ENCODE measurements at places on chromosomes 7 and 10.

GRCh38 chr10:83248106-83248631 lies 891.1 kb upstream of the GHITM start:
- no peak overlapping the region for H3K27ac ChIP-seq
- no peak overlapping the region for H3K4me3 ChIP-seq
- H3K4me1 ChIP-seq: no peaks in the 10 kb centered on the region
- H3K27me3 ChIP-seq: no peaks in the 10 kb centered on the region
- no peaks in the 10 kb centered on the region for H3K36me3 ChIP-seq
- no peak for DNase-seq

- peaks cover 30% of the 10 kb centered on the region for H3K4me1 ChIP-seq
- no peak overlapping the region for H3K27ac ChIP-seq
- no peaks in the 10 kb centered on the region for H3K27me3 ChIP-seq
- no peak overlapping the region for H3K4me3 ChIP-seq
- no peak for DNase-seq
- no peaks in the 10 kb centered on the region for H3K36me3 ChIP-seq
Observed at GRCh38 chr7:115009139-115009538, 87.2 kb downstream of the MDFIC start.

DNA sequence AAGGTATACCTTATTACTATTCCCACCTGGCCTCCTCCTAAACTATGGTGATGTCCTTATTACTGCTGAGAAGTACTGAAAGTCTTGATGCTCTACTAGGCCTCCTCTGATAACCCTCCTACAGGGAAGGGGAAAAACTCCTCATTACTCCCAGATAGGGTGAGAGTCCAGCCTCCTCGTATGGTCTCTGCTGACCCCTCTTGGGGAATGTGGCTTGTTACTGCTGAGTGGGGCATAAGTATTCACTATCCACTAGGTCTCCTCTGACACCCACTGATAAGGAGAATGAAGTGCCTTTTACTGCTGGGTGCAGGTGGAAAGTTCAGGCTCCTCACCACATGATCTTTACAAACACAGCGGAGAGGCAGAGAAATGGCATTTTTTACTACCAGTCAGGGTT lies 222.9 kb downstream of the CHRM2 start:
- H3K4me1 ChIP-seq: no peaks in the 10 kb centered on the region
- no peak overlapping the region for H3K4me3 ChIP-seq
- H3K27ac ChIP-seq: no peak overlapping the region
- DNase-seq: no peak
- no peaks in the 10 kb centered on the region for H3K36me3 ChIP-seq

DNA sequence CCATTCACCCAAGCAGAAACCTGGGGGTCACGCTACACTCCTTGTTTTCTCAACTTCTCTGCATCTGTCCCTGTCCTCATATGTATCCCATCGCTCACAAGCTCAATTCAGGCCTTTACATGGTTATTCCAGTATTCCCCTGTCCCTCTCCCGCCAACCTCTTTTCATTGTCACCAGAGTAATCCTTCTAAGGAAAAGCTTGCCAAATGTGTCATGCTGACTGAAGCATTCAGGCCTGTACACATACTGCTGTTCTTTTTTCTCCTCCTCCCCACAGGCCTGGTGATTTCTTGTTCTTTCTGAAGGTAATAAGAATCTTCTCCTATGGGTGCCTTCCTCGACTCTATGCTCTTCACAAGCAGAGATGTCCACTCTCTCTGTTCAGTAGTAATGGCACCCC lies 282.2 kb downstream of the PHTF2 start:
- H3K27me3 ChIP-seq: no peaks in the 10 kb centered on the region
- H3K4me3 ChIP-seq: no peak overlapping the region
- no peak for DNase-seq
- H3K27ac ChIP-seq: no peak overlapping the region
- H3K36me3 ChIP-seq: no peaks in the 10 kb centered on the region
- H3K4me1 ChIP-seq: no peaks in the 10 kb centered on the region

GRCh38 chr7:26782501-26782900 lies 81.9 kb downstream of the SKAP2 start:
- no peaks in the 10 kb centered on the region for H3K27me3 ChIP-seq
- no peak overlapping the region for H3K27ac ChIP-seq
- H3K4me3 ChIP-seq: no peak overlapping the region
- H3K36me3 ChIP-seq: no peaks in the 10 kb centered on the region
- no peaks in the 10 kb centered on the region for H3K4me1 ChIP-seq

- H3K27ac ChIP-seq: peak overlapping the region; percentile 98
- peaks cover 67% of the 10 kb centered on the region for H3K4me1 ChIP-seq
- peak overlapping the region; percentile 78 for H3K4me3 ChIP-seq
Observed at GRCh38 chr10:125156739-125157480, 3.5 kb downstream of the CTBP2 start.

DNA sequence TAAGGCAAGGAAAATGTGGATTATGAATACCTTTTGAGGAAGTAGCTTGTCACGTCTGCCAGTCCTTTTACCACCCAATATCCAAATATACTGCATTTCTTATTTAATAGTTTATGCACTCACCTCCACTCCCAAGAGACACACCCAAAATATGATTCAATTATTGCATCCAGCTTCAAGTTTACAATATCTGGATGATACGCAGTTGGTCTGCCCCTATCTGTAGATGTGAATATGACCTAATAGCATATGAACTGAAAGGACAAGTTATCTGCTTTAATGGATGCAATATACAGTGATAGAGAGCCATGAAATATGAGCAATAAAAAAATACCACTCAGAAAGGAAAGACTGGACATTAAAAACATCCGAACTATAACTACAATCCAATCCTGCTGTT lies 159.4 kb upstream of the MAGI2 start:
- no peak for DNase-seq
- H3K27me3 ChIP-seq: no peaks in the 10 kb centered on the region
- no peaks in the 10 kb centered on the region for H3K36me3 ChIP-seq
- H3K4me3 ChIP-seq: no peak overlapping the region
- no peaks in the 10 kb centered on the region for H3K4me1 ChIP-seq
- H3K27ac ChIP-seq: no peak overlapping the region

GRCh38 chr7:84025332-84025927 lies 169.2 kb downstream of the SEMA3A start:
- H3K4me3 ChIP-seq: no peak overlapping the region
- no peak overlapping the region for H3K27ac ChIP-seq
- H3K36me3 ChIP-seq: no peaks in the 10 kb centered on the region
- no peak for DNase-seq
- H3K27me3 ChIP-seq: no peaks in the 10 kb centered on the region
- H3K4me1 ChIP-seq: no peaks in the 10 kb centered on the region

DNA sequence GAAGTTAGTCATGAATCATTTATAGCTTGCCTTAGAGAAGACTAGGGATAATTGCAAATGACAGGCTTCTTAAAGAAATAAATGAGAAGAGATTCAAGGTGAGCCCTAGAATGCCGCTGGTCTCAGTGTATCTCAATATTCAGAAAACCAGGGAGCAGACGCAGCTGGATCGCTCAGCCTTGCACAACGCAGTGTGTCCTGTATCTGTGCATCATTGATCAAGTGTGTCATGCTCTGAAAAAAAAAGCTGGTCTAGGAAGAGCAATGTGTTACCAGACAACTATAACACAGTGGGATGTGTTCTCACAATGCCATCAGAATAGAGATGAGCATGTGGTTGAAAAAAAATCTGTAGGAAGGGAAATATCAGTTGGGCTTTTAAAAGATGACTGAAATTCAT lies 230.1 kb downstream of the CALN1 start:
- no peak overlapping the region for H3K27ac ChIP-seq
- DNase-seq: no peak
- no peak overlapping the region for H3K4me3 ChIP-seq
- H3K4me1 ChIP-seq: no peaks in the 10 kb centered on the region
- no peaks in the 10 kb centered on the region for H3K27me3 ChIP-seq
- H3K36me3 ChIP-seq: no peaks in the 10 kb centered on the region

GRCh38 chr10:119268428-119268827 lies 61.1 kb downstream of the GRK5 start:
- peaks cover 51% of the 10 kb centered on the region for H3K4me1 ChIP-seq
- no peaks in the 10 kb centered on the region for H3K27me3 ChIP-seq
- no peak for DNase-seq

- no peaks in the 10 kb centered on the region for H3K4me1 ChIP-seq
- no peak overlapping the region for H3K4me3 ChIP-seq
- H3K27me3 ChIP-seq: no peaks in the 10 kb centered on the region
- no peak for DNase-seq
- no peaks in the 10 kb centered on the region for H3K36me3 ChIP-seq
Observed at GRCh38 chr10:131960631-131961046, 21.1 kb downstream of the BNIP3 start.

DNA sequence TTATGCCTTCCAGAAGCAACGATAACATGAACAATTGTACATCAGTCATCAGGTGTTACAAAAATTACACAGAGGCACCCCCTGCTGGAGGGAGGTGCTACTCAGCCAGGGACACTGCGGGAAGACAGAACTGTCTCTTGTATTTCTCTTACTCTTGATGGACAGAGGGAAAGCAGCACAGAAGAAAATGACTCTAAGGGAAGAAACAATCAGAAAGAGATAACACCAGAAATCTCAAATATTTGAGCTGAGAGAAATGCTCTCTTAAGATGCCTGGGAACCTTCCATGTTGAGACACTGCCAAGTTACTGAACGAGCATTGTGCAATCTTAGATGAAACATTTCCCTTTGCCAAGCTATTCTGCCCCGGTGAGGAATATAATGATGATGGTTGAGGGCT lies 227.6 kb upstream of the NPSR1 start:
- H3K36me3 ChIP-seq: no peaks in the 10 kb centered on the region
- H3K27ac ChIP-seq: no peak overlapping the region
- H3K4me1 ChIP-seq: no peaks in the 10 kb centered on the region
- no peak overlapping the region for H3K4me3 ChIP-seq

- H3K27me3 ChIP-seq: no peaks in the 10 kb centered on the region
- H3K36me3 ChIP-seq: no peaks in the 10 kb centered on the region
- H3K27ac ChIP-seq: no peak overlapping the region
- DNase-seq: no peak
- H3K4me3 ChIP-seq: no peak overlapping the region
- no peaks in the 10 kb centered on the region for H3K4me1 ChIP-seq
Observed at GRCh38 chr10:72794260-72794659, 99.3 kb upstream of the OIT3 start.

DNA sequence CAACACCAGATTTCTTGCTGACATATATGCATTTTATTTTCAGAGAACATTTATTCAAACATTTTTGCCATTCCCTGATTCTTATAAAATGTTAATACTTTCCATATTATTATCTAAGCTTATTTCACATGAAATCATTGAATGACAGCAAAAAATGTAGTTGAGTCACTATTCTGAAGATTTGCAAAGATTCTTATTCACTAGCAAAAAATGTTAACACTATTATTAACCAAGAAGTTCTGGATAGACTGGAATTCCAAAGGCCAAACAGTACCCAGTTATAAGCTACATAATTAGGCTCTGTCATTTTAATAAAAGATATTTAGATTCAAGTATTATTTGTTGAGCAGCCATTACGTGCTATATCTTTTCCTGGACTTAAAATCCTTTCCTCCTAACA lies 4.3 kb downstream of the GSTO2 start:
- DNase-seq: no peak
- peaks cover 13% of the 10 kb centered on the region for H3K4me1 ChIP-seq
- no peak overlapping the region for H3K27ac ChIP-seq

GRCh38 chr7:134602881-134603451 lies 43.7 kb upstream of the BPGM start:
- no peak for DNase-seq
- H3K4me1 ChIP-seq: peaks cover 7% of the 10 kb centered on the region
- H3K36me3 ChIP-seq: no peaks in the 10 kb centered on the region
- no peaks in the 10 kb centered on the region for H3K27me3 ChIP-seq

GRCh38 chr10:26199841-26200240 lies 16.7 kb upstream of the GAD2 start:
- no peak for DNase-seq
- H3K27me3 ChIP-seq: no peaks in the 10 kb centered on the region
- no peaks in the 10 kb centered on the region for H3K4me1 ChIP-seq
- H3K36me3 ChIP-seq: no peaks in the 10 kb centered on the region
- H3K27ac ChIP-seq: no peak overlapping the region

- no peak overlapping the region for H3K27ac ChIP-seq
- peaks cover 25% of the 10 kb centered on the region for H3K4me1 ChIP-seq
- H3K27me3 ChIP-seq: no peaks in the 10 kb centered on the region
- no peak for DNase-seq
- H3K36me3 ChIP-seq: no peaks in the 10 kb centered on the region
- no peak overlapping the region for H3K4me3 ChIP-seq
Observed at GRCh38 chr10:127013691-127014473, 108.7 kb downstream of the DOCK1 start.

DNA sequence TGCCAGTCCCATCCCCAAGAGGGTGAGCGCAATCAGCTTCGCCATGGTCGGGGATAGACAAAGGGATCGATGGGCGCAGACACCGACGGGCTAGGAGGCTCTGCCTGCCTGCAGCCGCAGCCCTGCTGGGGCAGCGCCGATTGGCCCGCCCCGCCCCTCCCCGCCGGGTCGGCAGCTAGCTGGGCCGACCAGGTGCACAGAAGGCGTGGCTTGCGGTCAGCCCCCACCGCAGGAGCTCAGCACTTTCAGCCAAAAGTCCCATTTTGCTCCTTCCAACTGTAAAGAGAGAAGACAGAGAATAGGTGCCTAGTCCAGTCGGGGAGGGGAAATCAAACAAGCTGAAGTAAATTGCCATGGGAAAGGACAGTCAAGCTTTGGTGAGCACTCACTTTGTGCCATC lies at the start of gene PON1:
Gene PON1, minus strand, starts transcription at position 102 of the 400 bp plus-strand sequence. Its CDS starts 57 bp downstream, at position 45.
- no peaks in the 10 kb centered on the region for H3K4me1 ChIP-seq
- no peak for DNase-seq

GRCh38 chr7:47813620-47814260 lies 134.5 kb downstream of the PKD1L1 start:
- no peak overlapping the region for H3K4me3 ChIP-seq
- H3K36me3 ChIP-seq: no peaks in the 10 kb centered on the region
- no peak overlapping the region for H3K27ac ChIP-seq
- no peaks in the 10 kb centered on the region for H3K27me3 ChIP-seq
- H3K4me1 ChIP-seq: no peaks in the 10 kb centered on the region

GRCh38 chr7:25002786-25003185 lies 22.8 kb upstream of the OSBPL3 start:
- H3K4me3 ChIP-seq: no peak overlapping the region
- no peaks in the 10 kb centered on the region for H3K36me3 ChIP-seq
- no peaks in the 10 kb centered on the region for H3K27me3 ChIP-seq
- DNase-seq: no peak
- no peak overlapping the region for H3K27ac ChIP-seq
- H3K4me1 ChIP-seq: no peaks in the 10 kb centered on the region

GRCh38 chr7:122425731-122426130 lies 121.2 kb upstream of the FEZF1 start:
- no peaks in the 10 kb centered on the region for H3K27me3 ChIP-seq
- no peak overlapping the region for H3K4me3 ChIP-seq
- no peak for DNase-seq
- H3K36me3 ChIP-seq: no peaks in the 10 kb centered on the region
- no peak overlapping the region for H3K27ac ChIP-seq
- peaks cover under 1% of the 10 kb centered on the region for H3K4me1 ChIP-seq

- H3K27ac ChIP-seq: no peak overlapping the region
- H3K27me3 ChIP-seq: no peaks in the 10 kb centered on the region
- no peak overlapping the region for H3K4me3 ChIP-seq
- H3K36me3 ChIP-seq: no peaks in the 10 kb centered on the region
Observed at GRCh38 chr7:46606761-46607160, 685.7 kb upstream of the IGFBP3 start.
